ENCODE measurements at places on chromosomes 16 and 17. TPM values are rescaled to one million over a fixed set of nuclear protein-coding genes. Genes with fewer than 3 reads are reported as not detected.
A peak's percentile ranks its signal among the peaks of the same experiment; 100 is the strongest.

DNA sequence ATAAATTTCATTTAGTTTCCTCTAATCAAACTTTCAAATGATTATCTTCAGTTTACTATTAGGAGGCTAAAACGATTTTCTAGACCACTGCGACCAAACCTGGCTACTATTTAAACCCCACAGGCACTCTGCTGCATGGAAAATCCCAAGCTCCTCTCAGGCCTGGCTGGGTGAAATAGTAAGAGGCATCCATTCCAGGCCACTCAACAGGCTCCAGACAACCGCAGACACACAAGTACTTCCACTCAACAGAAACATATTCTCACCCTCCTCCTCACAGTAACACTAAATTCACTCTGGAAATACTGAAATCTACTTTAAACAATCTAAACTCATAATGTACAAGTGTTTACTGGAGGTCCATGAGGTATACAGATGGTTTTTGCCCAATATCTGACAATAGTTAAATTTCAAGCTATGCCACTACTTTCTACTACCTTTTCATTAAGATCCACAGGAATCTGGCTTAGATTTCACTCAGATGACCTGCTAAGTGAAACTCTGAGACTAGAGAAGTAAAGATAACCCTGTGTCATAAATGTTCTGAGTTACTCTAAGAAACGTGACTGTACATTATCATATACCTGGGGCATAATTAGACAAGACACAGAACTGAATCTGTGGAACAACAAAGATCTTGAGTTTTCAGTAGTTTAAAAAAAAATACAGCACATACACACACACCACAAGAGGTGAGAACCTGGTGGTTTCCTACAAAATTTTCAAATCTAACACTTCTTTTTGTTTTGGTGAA, 10.4 kb downstream of the VPS53 start:
- 0 out of 2 replicates have a peak, but pooled peaks cover under 1% of the 10 kb centered on the region for H3K36me3 ChIP-seq
- H3K27ac ChIP-seq = no peak overlapping the region
- no peaks in the 10 kb centered on the region for H3K27me3 ChIP-seq
- H3K4me3 ChIP-seq = no peak overlapping the region

DNA sequence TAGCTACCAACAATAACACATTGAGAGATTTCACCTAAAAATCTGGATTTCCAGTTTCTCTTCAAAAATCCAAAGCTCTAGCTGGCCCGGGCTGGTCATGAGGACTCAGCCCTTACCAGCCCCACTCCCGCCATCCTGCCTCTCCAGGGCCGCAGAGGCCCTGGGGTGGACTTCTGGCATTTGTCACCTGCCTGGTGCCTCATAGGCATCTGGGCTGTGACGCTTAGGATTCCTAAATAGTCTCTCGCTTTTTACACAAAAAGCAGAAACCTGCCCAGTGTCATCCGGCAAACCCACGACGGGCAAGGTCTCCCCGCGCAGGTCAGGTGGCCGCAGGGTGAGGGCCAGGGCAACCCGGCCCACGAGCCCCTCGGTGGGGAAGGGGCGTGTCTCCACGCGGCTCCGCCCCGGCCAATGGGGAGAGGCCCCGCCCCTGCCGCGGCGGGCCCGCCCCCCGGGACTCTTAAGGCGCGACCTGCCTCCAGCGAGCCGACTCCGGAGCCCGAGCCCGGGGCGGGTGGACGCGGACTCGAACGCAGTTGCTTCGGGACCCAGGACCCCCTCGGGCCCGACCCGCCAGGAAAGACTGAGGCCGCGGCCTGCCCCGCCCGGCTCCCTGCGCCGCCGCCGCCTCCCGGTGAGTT, at the start of gene VASN:
Gene VASN, plus strand, starts transcription at position 492 of the 644 bp plus-strand sequence. CDS start 9,030 bp downstream, outside the sequence.
- peaks cover 3% of the 10 kb centered on the region for H3K27me3 ChIP-seq
- no peak within 1 kb of the TSS for H3K27ac ChIP-seq
- DNase-seq = peak; percentile 79
- peaks cover 41% of the 10 kb centered on the region for H3K4me1 ChIP-seq

DNA sequence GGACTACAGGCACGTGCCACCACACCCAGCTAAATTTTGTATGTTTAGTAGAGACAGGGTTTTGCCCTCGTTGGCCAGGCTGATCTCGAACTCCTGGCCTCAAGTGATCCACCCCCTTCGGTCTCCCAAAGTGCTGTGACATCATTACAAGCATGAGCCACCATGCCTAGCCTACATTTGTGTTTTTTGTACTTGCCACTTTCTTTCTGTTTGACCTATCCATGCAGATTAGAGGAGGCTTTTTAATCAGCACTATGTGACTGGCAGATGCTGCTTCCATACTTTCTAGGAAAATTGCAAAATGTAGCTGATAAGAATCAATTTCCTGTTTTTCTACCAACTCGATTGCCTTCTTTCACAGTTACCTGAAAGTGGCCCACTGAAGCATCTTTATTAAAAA, 57.3 kb downstream of the B9D1 start:
- no peak overlapping the region for H3K4me3 ChIP-seq
- no peaks in the 10 kb centered on the region for H3K4me1 ChIP-seq
- no peak for DNase-seq
- no peak overlapping the region for H3K27ac ChIP-seq

GRCh38 chr16:9996221-9996620, 186.0 kb downstream of the GRIN2A start:
- DNase-seq = no peak
- H3K36me3 ChIP-seq = no peaks in the 10 kb centered on the region
- H3K4me1 ChIP-seq = peaks cover 10% of the 10 kb centered on the region

DNA sequence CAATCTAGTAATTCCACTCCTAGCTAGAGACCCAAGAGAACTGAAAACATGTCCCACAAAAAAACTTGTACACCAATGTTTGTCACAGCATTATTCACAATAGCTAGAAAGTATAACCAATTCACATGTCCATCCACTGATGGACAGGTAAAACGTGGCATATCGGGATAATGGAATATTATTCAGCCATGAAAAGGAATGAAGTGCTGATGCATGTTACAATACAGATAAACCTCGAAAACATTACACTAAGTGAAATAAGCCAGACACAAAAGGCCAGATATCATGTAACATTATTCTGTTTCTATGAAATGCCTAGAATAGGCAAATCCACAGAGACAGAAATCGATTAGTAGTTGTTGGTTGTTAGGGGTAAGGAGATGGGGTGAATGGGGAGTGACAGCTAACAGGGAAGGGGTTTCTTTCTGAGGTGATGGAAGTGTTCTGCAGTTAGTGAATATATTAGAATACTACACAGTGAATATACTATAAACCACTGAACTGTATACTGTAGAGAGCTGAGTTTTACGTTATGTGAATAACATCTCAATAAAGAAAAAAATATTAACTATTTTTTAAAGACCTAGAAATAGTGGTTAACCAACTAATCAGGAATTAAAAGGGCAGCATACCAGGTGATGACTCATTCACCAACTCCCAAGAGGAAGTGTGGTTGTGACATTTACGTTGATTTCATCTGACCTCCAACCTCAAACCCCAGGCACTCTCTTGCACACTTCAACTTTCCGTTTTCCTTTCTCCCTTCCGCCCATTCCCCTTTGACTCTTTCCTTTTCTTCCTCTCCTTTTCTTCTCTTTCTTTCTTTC, 48.6 kb downstream of the GAS7 start:
- H3K4me3 ChIP-seq = no peak overlapping the region
- no peak for DNase-seq

DNA sequence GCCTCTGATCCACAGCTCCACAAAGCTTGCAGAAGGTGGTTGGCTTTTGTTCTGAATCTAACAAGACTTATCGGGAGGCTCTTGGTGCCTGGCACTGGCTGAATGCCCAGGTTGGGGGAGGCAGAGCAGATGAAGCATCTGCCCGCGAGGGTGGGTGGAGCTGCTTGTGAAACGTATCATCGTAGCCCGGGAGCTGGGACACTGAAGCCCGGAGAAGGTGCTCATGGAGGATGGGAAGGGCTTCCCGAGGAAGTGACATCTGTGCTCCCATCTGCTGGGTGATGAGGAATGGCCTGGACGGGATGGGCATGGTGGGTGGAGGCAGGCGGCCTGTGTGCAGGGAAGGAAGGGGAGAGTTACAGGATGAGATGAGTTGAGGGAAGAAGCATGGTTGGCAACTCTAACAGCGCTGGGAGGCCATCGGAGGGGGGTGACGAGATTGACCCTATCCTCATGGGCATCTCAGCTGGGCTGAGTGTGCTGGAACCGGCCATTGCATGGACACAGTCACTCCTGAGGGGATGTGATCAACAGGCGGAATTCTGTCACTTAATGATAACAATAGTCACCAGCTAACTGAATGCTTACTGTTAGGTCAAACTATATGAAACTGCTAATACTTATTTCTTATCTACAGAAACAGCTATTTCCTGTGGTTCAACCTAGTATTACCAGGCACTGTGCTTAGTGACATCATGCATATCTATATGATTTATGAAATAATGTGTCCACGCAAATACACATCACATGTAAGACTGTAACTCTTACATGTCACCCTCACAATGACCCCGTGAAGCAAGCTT, 102.7 kb downstream of the ABCC6 start:
- DNase-seq = no peak
- peaks cover 46% of the 10 kb centered on the region for H3K36me3 ChIP-seq
- no peaks in the 10 kb centered on the region for H3K4me1 ChIP-seq
- no peak overlapping the region for H3K4me3 ChIP-seq
- no peak overlapping the region for H3K27ac ChIP-seq

DNA sequence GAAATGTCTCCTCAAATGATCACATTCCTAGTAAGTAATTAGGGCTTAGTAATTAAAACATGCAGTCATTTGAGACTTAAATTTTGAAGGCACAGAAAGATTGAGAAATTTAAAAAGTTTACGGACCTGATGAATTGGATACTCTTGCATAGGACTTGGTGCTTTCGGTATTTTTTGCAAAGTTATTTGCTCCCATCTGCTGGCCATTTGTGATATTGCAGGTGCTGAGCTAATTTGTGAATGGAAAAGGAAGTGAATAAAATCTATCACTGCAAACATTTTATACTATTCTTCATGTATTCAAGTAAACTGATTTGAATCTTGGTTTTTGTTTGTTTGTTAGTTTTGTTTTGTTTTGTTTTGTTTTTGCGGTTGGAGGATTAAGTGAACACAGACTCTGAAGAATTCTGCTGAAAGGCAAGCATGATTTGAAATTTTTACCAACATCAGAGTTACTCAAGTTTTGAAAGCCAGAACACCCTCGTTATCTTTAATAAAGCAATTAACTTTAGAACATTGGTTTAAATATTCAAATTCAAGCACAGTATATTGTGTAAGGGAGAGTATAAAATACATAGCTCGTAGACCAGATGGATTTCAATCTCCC, 689.5 kb upstream of the RBFOX1 start:
- no peaks in the 10 kb centered on the region for H3K27me3 ChIP-seq
- DNase-seq = peak; percentile 68
- peaks cover 9% of the 10 kb centered on the region for H3K4me1 ChIP-seq
- no peak overlapping the region for H3K4me3 ChIP-seq
- H3K27ac ChIP-seq = no peak overlapping the region

DNA sequence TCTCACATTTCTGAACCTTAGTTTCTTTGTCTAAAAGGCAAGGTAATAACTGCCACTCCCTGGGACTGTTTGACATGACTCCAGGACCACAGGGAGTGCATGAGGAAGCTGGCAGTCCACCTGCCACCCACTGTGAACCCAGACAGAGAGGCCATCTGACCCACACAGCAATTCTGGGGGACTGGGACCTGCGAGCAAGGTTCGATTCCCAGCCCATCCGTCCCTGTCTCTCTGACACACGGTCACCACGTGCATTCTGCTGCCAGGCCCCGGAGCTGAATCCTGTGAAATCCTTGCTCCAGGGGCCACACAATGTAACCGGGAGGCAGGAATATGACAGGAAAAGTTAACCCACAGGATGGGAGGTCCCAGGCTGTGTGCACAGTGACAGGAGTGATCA, 218.8 kb upstream of the FOXF1 start:
- no peak overlapping the region for H3K4me3 ChIP-seq
- peaks cover 31% of the 10 kb centered on the region for H3K4me1 ChIP-seq
- no peaks in the 10 kb centered on the region for H3K36me3 ChIP-seq
- peaks cover 57% of the 10 kb centered on the region for H3K27me3 ChIP-seq
- H3K27ac ChIP-seq = no peak overlapping the region
- no peak for DNase-seq

GRCh38 chr17:62187681-62188080, 122.6 kb upstream of the MED13 start:
- no peaks in the 10 kb centered on the region for H3K4me1 ChIP-seq
- no peak overlapping the region for H3K4me3 ChIP-seq
- no peaks in the 10 kb centered on the region for H3K27me3 ChIP-seq

DNA sequence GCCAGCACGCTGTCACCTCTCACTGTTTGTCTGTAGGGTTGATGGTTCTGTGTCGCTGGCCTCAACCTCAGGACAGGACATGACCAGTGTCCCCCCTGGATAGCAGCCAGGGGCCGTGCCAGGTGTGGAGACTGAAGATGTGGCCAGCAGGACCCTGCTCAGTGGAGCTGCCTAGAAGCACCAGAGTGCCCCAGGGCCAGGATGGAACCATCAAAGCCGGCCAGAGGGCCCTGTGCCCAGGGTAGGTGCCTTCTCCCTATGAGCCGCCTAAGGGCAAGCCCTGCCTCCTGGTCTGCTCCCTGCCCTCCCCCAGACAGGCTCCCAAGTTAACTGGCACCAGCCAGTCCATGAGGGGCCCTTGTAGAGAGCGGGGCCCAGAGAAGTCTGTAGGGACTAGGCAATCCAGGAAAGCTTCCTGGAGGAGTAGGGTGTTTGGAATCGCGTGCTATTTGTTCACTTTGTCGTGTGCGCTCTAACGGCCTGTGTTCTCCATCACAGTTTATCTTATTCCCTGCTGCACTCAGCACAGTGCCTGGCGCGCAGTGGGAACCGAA, 546 bp upstream of the NDUFB10 start:
- no peak for DNase-seq
- H3K4me3 ChIP-seq = peak overlapping the region; percentile 89
- no peak overlapping the region for H3K27ac ChIP-seq
- H3K27me3 ChIP-seq = no peaks in the 10 kb centered on the region
- H3K4me1 ChIP-seq = peaks cover 32% of the 10 kb centered on the region

GRCh38 chr17:17411692-17412091, 65.1 kb upstream of the MED9 start:
- H3K27me3 ChIP-seq = no peaks in the 10 kb centered on the region
- H3K4me3 ChIP-seq = no peak overlapping the region
- no peaks in the 10 kb centered on the region for H3K36me3 ChIP-seq
- DNase-seq = no peak

DNA sequence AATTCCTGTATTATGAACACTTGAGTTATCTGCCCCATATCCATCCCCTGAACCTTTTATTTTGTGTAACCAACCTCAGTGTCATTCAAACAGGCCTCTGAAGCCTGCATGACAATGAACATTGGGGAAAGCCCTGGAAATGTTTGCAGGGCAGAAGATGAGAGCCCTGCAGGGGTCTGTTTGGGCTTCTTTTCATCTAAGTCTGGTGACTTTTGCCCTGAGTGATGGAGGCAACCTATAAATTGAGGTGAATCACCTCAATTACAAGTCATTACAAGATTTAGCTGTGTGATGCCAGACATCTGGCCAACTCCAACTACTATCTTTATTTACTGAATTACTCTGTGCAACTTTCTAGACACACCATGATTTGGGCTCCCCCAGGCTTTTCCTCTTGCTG, 189.2 kb downstream of the MAF start:
- DNase-seq = no peak
- no peaks in the 10 kb centered on the region for H3K27me3 ChIP-seq
- H3K4me1 ChIP-seq = peaks cover 14% of the 10 kb centered on the region
- no peak overlapping the region for H3K27ac ChIP-seq
- no peak overlapping the region for H3K4me3 ChIP-seq

GRCh38 chr16:1042866-1043265, 29.7 kb upstream of the SSTR5 start:
- no peaks in the 10 kb centered on the region for H3K36me3 ChIP-seq
- H3K27me3 ChIP-seq = no peaks in the 10 kb centered on the region
- H3K4me1 ChIP-seq = no peaks in the 10 kb centered on the region
- DNase-seq = no peak
- H3K4me3 ChIP-seq = no peak overlapping the region

The CX3CL1 gene
- 0.16 TPM for total RNA-seq

The NPB gene
- 3.8 TPM for total RNA-seq

The ATP1B2 gene
- 14.9 TPM for total RNA-seq

The HS3ST3B1 gene
- total RNA-seq = 17.7 TPM

The ANKS3 gene
- 24.9 TPM for total RNA-seq

The EVPLL gene
- 0.42 TPM for total RNA-seq
